ENCODE measurements at places on chromosomes 16 and 17. TPM values are rescaled to one million over a fixed set of nuclear protein-coding genes. Genes with fewer than 3 reads are reported as not detected.

SMTNL2 gene
- total RNA-seq: 2.3 TPM

HSD17B1 gene
- 1.4 TPM for total RNA-seq

SGF29 gene
- 19.7 TPM for total RNA-seq

GRCh38 chr16:87288753-87289362 lies 28.3 kb downstream of the C16orf95 start:
- no peaks in the 10 kb centered on the region for H3K36me3 ChIP-seq
- no peak for DNase-seq
- H3K27me3 ChIP-seq: no peaks in the 10 kb centered on the region

- no peak overlapping the region for H3K27ac ChIP-seq
- H3K27me3 ChIP-seq: no peaks in the 10 kb centered on the region
- no peak for DNase-seq
- H3K36me3 ChIP-seq: no peaks in the 10 kb centered on the region
These were observed 9.3 kb downstream of the ODAD4 start for GRCh38 chr17:41939693-41940090.
